Stimulated activated CD8-positive, alpha-beta memory T cell treated with anti-CD3 and anti-CD28 coated beads, Interleukin-4, amount 100 ng/mL, for 1 hour (primary cell): ENCODE measurements at places on chromosomes 3 and 15.

DNA sequence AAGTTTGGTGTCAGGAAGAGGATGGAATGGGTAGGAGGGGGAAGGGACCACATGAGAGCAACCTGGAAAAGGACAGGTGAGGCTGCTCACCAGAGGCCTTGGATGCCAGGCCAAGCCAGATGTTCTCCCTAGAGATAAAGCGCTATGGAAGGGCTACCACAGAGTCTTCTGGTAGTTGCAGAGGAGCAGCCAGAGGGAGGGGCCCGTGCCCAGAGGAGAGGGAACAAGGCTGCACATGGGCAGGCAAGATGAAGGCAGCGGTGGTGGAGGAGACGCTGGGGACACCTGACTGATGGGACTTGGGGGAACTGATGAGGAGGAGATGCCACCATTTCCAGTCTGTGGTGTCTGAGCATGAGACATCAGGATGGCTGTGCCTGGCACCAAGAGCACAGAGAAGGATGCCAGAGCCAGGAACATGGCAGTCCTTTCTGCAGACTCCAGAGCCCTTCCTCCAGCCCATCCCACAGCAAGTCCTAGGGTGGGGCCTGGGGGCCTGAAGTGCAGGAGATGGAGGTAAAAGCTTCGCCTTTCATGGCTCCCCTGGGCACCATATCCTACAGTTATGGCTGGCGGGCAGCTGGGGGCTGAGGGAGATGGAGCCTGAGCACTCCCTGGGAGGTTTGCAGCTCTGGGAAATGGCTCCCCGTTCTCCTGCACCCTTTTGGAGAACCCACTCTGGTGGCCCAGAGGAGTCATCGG lies 103.0 kb downstream of the ETFA start:
- DNase-seq: no peak

- no peak for DNase-seq
Observed at GRCh38 chr3:52393131-52393807, 51.6 kb downstream of the SEMA3G start.

DNA sequence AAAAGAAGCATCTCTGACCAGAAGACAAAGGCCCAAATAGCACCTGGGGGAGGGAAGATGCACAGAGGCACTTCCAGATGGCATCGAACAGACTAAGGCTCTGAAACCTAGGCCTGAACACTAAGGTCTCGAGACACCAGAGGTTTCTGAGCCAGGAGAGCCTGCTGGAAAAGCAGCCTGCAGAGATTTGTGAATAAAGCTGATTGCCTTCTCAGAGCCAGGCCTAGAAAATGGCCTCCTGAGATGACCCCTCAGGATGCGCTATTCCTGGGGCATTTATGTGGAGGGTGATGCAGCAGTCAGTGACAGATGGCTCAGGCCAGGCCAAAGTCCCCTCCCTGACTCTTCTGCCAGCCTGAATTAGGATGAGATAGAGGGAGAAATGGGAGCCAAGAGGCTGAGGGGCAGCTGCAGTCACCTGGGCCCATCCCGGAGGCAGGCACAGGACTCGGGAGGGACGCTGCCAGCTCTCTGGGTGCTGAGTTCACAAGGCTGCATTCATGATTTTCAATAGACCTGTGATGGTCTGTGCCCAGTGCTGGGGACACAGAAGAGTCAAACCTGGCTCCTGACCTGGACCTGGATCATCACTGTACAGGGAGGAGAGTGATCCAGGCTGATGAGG lies 6.9 kb downstream of the PRSS50 start:
- DNase-seq: no peak

GRCh38 chr3:139696314-139696604 lies 18.5 kb upstream of the NMNAT3 start:
- DNase-seq: no peak

DNA sequence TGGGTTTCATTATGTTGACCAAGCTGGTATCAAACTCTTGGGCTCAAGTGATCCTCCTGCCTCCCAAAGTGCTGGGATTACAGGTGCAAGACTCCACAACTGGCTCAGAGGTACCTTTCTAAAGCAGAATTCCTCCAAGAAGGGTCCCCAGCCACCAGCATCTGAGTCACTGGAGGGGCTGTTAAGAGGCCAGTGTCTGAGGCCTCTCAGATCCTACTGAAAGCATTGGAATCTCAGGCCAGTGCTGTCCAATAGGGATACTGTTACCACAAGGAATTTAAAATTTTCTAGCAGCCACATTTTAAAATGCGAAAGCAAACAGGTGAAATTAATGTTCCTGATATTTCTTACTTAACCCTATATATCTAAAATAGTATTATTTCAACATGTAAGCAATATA lies 1.3 kb downstream of the CAV3 start:
- DNase-seq: no peak

- DNase-seq: no peak
Observed at GRCh38 chr3:115804200-115804599, 180.9 kb downstream of the GAP43 start.

DNA sequence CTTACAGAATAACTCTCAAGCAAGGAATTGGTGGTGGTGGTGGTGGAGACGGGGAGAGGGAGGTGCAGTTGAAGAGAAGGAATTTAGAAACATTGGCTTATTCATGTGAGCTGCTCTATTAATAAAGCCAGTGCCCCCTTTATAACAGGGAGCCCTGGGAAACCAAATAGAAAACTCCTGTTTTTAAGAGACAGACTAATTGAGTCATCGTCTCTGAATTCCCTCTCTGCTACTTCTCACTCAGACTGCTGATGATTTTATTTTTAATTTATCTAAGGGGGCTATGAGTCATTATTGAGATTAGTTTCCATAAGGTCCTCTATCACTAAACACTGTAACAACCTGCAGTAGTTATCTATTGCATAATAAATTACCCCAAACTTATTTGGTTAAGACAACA lies 145.9 kb upstream of the GALNT15 start:
- no peak for DNase-seq

DNA sequence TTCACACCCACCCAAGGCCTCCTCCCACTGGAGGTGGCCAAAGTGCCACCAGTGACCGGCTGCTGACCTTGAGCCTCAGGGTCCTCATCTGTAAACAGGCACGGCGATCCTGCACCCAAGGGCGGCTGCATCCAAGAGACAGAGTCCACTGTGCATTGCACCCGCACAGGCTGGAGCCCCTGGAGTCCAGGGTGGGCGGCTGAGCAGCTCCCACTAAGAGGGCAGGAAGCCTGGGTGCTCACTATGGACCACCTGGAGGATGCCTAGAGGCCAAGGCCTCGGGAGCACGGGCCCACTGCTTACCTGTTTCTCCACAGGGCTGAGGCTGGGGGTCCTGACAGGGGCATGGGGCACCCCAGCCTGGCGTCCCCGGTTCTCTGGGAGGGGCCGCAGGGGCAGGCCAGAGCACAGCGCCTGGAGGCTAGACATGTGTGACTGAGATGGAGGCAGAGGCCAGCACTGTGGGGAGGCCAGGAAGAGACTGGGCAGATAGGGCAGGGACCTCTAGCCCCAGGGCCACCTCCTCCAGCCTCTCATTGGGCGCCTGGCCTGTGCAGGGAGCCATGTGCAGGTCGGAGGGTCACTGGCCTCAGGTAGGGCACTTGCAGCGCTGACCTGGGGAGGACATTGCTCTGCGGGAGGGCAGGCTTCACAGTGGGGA lies at the start of gene UROC1:
UROC1 (minus strand) TSS at position 483 of the 661 bp plus-strand sequence; CDS start at position 429, 54 bp downstream.
- no peak for DNase-seq

GRCh38 chr3:17877299-17877698 lies 134.9 kb upstream of the TBC1D5 start:
- no peak for DNase-seq

- DNase-seq: no peak
Observed at GRCh38 chr15:40006003-40006402, 33.0 kb downstream of the SRP14 start.

- no peak for DNase-seq
Observed at GRCh38 chr3:146476094-146476740, 6.9 kb upstream of the PLSCR2 start.

GRCh38 chr3:43503067-43503728 lies 118.6 kb downstream of the ANO10 start:
- DNase-seq: no peak

DNA sequence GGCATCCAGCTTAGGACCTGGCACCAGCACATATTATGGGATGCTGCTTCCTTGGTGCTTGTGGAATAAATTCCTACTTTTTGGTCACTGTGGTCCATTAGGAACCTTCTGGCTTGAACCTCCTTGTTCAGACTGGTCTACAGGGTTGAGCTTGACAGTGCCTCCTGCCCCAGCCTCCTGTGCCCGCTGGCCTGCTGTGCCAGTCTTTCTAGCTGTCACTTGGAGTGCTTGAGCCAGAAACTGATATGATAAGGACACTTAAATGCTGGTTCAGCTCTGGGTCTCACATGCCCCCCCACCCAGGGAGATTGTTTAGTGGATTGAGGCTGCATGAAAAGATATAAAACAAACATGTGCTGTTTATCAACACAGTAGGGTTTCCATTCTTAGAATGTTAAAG lies 147.8 kb downstream of the SLCO3A1 start:
- no peak for DNase-seq

DNA sequence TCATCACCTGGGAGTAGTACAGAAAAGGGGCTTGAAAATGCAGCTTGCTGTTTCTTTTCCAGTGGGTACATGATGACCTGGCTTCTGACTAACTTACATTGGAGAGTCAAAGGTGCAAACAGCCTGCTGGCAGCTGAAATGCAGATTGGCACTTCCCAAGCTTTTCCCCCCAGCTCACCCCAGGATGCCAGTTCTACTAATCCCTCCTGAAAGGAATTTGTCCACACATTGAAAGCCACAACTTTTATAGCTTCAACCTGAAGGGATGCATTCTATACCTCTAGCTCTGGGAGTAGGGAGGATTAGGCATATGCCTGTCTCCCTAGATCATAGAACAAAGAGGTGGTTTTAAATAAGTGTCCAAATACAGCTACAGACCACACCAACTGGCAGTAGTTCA lies 281.7 kb downstream of the EFHB start:
- no peak for DNase-seq

GRCh38 chr3:127747751-127748521 lies 74.4 kb downstream of the MGLL start:
- no peak for DNase-seq

GRCh38 chr3:167602041-167602440 lies 51.7 kb downstream of the WDR49 start:
- no peak for DNase-seq

DNA sequence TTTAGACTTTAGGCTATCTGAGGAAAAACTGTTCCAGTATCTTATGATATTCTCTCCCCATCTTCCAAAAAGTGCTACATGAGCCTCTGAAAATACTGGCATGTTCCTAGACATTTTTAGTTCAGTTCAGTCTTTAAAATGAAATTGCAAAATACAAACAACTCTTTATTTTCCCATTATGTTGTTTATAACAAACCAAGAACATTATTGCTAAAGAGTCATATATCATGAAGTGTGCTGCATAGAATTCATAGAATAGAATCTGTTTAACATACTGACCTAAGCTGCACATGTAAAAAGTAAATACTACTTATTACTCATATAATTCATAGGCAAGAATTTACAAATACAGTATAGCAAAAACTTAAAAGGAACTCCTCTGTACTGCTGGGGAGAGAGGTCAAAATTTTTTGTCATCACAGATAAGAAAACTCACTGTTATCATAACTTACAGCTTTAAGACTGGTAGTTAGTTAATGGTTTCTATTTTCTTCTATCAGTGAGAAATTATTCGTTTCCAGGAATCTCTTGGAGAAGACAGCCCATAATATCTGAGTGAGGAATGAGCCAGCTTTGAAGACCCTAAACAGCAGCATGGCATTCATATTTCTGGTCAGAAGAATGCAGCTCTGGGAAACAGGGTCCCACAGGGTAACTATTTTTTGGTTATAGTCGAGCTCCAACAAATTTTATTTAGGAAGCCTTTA lies 32.2 kb downstream of the FILIP1L start:
- DNase-seq: no peak

DNA sequence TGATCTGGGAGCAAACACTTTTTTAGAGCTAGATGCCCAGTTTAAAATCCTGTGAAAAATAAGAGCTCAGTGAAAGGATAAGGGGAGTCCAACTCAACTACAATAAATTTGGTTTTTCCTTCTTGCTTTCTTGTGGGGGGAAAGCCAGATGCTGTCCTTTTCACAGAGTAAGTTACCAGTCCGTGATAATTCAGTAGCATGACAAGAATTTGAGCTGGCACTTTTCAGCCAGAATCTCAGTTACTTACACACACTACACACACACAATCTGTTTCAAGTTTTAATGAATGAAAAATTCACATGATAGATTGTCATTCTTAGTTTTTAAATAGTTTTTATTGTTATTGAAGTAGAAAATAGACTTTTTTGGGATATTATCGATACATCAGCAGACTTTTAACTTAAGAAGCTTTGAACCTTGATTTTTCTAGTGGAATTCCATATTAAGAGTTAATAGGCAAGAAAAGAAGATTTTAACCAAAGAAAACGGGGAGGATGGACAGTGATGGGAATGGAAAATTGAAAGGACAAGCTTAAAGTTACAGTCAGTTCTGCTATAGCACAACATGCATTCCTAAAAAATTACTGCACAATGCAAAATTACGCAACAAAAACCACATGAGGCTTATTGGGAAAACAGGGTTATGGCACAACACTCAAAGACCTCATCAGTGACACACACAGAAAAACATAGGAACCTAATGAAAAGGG lies 47.0 kb downstream of the PSMD6 start:
- DNase-seq: no peak

- no peak for DNase-seq
Observed at GRCh38 chr3:38374221-38374620, 27.6 kb downstream of the XYLB start.

GRCh38 chr3:111781561-111782446 lies 77.3 kb upstream of the PHLDB2 start:
- no peak for DNase-seq

DNA sequence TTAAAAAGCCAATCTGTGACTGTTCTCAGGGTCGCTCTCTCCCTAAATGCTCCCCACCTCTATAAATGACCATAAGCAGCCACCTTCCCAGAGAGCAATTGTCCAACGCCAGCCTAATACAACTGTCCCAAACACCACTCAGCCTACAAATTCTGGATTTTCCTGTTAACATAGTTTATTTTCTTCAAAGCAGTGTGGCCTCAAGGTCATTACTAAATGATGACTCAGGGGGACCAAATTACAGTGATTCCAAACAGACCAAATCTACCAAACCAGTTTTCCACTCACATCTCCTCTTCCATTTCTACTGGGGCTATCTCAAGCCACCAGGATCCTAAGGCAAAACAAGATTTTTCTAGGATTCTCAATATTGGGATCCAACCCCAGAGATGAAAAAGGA lies 22.5 kb downstream of the HEXA start:
- no peak for DNase-seq

GRCh38 chr3:132433121-132433520 lies 15.8 kb downstream of the DNAJC13 start:
- DNase-seq: no peak

DNA sequence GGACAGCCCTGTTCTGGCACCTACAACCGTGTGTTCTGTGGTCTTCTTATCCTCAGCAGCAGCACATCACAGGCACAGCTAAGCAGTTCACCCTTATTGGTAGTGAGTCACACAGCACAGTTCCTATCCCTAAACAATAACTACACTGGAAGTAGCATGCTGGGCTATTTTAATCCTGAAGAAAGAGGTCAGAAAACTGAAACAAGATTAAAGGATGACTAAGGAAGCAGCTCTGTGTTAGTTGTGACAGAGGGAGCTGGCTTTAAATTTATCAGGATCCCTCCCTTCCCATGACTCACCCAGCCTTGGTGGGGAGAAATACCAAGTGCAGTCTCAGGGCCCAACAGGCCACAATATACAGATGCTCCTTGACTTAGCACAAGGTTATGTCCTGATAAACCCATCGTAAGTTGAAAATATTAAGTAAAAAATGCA lies 144.3 kb downstream of the ERC2 start:
- DNase-seq: no peak
